ENCODE measurements at places on chromosomes 4 and X.

DNA sequence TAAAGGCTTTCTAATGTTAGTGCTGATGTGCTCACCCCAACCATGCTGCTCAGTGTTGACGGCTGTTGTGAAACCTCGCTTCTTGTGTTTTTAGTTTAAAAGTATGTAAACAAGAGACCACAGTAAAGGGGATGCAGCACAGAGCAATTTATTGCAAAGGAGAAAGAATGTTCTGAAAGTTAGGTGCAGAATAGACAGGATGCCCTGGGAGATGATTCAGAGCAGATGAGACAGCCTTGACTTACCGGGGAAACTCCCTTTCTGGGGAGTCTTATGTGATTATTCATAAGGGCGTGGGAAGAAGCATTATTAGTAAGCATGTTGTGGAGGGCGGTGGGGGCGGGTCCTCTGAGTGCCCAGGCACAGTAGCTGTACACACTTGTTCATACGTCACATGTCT is 47.7 kb downstream of the EVC start:
- peak; percentile 86 for DNase-seq

DNA sequence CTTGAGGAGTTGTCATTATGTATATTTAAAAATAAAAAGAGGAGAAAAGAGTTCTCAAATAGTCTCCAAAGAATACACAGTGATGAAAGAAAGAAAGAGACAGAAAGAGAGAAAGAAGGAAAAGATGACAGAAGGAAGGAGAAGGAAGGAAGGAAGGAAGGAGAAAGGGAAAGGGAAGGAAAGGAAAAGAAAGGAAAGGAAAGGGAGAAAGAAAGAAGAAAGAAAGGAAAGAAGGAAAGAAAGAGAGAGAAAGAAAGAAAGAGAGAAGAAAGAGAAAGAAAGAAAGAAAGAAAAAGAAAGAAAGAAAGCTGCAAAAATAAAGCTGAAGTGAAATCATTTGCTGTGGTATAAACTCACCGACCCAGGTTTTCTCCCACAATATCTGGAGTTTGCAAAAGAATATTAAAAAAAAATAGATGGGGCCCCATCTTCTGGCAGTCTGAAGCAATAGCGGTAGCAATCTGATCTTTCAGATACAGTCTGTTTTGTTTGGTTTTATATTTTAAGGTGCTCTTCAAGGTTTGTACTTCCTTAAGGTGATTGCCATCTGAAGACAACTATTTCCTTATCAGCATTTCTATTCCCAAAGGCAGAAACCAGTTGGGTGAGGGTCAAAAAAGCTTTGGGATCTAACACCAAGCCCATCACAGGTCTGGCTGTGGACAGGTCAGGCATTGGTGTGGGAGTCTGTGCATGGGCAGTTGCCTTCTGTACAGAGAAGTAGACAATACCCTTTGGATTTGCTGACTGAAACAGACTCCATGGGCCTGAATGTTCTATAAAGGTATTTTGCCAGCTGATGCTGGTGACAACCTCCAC is 160.4 kb downstream of the CPEB2 start:
- no peak for DNase-seq

DNA sequence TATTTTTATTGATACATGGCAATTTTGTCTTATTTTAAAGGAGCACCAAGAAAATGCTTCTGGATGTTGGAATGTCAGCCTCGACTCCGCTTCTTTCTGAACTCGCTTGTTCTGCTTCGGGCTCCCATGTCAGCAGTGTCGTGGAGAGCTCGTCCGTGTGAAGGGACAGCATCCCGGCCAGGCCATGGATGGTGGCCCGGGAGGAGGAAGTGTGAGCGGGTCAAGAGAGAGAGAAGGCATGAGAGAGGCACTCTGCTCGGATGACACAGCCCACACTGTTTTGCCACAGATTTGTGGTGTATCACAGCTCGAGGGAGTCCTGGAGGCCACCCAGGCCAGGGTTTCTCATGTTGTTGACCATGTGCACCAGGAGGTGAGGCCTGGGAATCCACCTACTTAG is 107.0 kb downstream of the TRAPPC11 start:
- no peak for DNase-seq

DNA sequence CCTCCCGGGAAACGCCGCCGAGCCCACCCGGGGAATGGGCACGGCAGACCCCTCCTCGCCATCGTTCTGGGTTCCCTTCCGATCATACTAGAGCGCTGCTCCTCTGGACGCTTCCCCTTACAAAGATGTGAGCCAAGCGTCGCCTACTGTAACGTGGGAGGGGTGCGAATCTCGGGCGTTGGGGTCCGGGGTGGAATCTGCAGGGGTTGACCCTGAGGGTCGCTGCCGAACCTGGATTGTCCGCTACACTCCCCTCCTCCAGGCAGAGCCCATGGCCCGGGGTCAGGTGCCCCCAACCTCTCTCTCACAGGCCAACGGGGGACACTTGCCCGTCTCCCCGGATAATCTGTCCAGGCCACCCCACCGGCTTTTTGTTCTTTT is 13.8 kb downstream of the BCOR start:
- DNase-seq: no peak

DNA sequence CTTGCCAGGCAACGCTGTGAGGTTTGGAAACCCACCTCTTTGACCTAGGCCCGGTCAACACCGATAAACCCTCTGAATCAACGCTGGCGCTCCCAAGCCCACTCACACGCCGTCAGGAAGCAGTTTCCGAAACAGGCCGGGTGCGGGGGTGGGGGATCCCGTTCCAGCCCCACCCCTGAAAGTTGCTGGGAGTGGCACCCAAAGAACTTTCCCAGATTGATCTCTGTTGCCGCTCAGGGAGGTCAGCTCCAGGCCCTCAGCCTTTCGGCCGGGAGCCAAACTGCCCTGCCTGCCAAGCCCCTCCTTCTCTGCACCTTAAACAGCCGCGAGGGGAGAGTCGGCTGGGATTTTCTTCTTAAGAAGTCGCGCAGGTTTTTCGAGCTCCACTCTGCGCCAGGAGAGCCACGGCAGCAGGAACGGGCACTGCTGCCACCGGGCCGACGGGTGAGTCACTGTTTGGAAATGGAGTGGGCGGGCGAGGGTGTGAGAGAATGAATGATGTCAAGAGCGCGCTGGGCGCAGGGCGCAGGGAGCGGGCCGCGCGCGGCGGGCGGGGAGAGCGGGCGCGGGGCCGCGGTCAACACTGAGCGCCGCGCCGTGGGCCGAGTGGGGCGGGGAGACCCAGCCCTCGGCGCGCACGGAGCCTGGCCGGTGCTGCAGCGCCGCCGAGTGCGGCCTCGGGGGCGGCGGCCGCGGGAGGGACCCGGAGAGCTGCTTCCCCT is at the start of gene SGMS2:
TSS of gene SGMS2 (plus strand) at position 583 of the 722 bp plus-strand sequence. CDS start 70,622 bp downstream, outside the sequence.
- peak; percentile 76 for DNase-seq

DNA sequence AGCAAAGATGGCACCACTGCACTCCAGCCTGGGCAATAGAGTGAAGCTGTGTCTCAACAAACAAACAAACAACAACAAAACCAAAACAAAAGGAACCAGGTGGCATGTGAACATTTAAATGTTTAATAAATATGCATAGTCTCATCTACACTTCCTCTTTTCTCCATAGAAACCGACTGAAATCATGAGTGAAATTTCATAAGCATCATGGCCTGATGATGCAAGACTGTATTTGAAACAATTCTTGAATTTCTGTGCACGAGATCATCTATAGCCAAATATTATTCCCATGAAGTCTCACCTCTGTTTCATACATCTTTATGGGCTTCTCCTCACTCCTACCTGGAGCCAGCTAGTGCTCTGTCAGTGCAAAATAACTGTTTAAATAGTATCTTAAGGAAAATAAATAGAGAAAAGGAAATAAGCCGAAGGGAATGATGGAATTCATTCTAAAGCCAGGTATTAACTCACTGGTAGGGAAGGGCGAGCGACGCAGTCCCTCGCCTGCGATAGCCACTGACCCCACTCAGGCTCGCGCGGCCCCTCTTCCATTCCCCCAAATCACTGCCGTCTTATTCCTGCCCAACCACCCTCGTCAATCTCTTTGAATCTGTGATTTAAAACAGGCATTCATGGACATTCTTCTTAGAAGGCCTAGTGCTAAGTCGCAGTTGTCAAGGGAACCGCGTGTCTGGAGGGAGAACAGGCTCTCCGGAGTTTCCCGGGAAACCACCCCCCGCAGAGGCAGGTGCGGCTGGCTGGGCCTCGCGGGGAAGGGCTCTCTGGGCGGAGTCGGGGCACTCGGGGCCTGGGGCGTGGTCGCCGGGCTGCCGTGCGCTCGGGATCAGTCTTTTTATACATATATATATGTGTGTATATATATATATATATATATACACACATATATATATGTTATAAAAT is 52.4 kb upstream of the TRIM2 start:
- no peak for DNase-seq

DNA sequence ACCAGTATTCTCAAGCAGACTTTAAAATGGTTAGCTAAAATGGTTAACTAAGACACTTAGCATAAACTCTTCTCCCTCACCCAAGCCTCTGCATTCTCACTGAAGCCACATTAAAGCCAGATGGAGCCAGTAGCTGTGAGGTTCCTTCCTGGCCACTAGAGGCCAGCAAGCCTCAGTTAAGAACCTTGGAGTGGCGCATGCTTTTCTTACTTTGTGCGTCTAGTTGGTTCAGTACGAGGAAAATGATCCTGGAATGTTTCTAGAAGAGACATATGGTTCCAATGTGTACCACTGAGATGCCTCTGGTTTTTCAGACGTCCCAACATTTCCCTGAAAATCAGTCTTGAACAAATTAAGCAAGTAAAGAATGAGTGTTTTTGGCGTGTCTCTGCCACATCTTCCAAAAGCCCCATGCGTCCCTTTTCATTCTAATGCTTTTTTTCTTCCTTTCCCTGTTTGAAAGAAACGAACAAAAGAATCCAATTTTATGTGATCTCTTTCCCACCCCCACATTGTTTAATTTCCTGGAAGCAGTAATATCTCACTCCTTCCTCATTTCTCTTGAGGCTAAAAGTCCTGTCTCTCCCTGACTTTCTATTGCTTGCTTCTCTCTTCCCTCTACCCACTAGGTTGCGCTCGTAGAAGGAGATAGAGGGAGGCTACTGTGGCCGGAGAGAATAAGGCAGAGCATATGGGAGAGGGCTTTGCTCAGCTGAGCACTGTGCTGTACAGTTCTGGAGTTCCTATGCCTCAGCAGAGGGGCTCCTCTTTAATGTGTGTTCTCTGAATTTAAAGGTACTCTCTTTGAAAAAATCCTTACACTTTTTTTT is 82.9 kb upstream of the TAB3 start:
- DNase-seq: peak; percentile 51

GRCh38 chr4:139756391-139757180 is 91.0 kb downstream of the MGST2 start:
- no peak for DNase-seq

DNA sequence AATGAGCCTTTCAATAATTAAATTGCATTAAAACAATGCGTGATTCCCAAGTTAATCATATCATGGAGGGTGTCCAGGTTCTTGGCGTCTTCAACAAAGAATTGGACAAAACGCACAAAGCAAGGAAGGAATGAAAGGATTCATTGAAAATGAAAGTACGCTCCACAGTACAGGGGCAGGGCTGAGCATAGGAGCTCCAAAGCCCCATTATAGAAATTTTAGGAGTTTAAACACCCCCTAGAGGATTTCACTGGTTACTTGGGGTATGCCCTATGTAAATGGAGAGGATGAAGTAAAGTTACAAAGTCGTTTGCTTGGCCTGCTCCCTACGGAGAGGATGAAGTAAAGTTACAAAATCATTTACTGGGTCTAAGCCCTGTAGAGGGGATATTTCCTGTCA is 1910.4 kb downstream of the C4orf33 start:
- no peak for DNase-seq

DNA sequence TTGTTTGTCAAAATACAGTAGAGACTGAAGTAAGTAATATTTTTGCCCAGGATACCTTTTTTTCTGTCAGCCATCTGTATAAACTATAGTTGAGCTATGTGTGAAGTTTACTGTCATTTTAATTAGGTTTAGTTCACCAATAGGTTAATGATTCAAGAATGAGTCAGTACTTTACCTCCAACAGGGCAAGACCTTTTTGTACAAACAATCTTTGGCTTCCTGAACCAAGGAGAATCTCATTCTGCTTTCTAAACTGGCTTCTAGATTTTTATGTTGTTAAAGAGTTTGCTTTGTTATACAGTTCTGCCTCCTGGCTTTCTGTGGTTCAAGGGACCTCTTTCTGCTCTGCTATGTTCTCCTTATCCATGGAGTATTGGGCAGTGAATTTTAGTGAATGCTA is 412.0 kb upstream of the NR3C2 start:
- DNase-seq: no peak

GRCh38 chr4:61298178-61298740 is 98.1 kb downstream of the ADGRL3 start:
- DNase-seq: no peak

- DNase-seq: no peak
Observed at GRCh38 chr4:125338814-125339213, 24.1 kb downstream of the FAT4 start.

- no peak for DNase-seq
Observed at GRCh38 chrX:74814681-74815080, 110.6 kb downstream of the NEXMIF start.

DNA sequence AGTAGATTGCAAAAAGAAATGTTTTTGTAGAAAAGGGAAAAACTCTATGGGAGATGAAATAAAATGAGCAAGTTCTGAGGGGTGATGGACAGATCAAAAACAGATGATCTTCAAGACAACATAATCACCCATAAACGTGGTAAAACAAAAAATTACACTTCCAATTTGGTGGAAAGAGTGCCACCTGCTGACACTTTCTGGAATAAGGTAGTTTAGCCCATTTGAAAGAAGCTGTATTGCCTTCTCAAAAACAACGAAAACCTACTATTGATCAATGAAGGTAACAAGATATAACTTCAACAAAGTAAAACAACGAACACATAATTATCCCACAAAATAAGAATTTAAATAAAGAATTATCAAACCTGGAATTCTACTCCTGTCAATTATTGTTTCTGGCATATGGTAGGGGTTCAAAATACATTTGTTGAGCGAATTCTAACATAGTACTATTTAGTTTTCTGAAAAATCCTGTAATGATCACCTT is 2.5 kb downstream of the COQ2 start:
- peak; percentile 75 for DNase-seq

GRCh38 chr4:93407493-93408275 is 420.9 kb upstream of the ATOH1 start:
- no peak for DNase-seq

DNA sequence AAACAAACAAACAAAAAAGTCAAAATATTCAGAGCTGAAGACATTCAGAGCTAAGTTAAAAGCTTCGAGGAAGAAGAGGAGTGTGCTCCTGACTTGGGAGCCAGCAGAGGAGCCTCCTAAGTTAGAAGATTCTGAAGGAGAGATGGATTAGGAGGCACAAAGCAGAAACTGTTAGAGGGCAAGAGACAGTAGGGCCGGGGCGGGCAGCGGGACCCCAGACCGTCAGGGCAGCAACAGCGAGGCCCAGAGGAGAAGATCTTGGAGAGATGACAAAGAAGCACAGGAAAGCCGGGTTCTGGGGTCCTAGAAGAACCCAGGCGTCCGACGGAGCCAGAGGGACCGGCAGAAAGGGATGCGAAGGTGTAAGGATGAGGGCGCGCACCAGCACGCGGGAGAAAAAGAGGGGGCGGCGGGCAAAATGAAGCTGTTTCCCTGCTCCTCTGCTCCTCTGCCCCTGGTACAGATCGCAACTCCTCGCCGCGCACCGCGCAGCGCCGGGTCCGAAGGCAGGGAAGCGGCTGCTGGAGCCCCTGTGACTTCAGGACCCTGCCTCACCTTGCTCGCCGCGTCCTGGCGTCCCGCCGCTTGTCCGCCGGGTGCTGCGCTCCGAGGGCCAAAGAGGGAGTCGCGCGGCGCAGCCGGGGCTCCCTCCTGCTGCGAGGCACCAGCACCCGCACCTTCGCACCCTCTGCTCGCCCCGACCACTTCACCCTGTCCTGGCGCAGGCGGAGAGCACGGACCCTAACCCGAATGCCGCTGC is 477 bp downstream of the KLHL13 start:
- DNase-seq: no peak

- DNase-seq: no peak
Observed at GRCh38 chr4:138636781-138637180, 378.8 kb upstream of the NOCT start.

All from activated CD4-positive, alpha-beta T cell treated with anti-CD3 and anti-CD28 coated beads, Interleukin-10, Interleukin-2, amounts not matched to agents 100 ng/mL and 50 ng/mL, durations not matched to agents 16 hours and 8 hours (primary cell).